ENCODE measurements at places on chromosomes 13 and 19.

DNA sequence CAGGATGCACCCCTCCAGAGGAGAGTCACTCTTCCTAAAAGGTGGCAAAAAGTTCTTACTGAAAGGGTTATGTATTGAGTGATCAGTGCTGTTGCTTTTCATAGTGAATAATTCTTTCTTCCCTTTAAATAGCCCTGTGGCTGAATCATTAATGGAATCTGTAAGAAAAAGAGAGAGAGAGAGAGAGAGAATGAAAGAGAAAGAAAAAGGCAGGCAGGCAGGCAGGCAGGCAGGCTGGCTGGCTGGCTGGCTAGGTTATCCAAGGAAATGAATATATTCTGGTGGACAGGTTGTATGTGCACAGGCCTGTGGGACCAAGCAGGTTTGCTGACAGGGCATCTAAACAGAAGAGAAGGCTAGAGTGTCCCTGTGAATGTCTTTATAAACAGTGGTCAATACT, 100.5 kb downstream of the DLEU7 start:
- no peak for DNase-seq

- no peak for DNase-seq
Observed at GRCh38 chr19:51450730-51451307, 7.4 kb downstream of the SIGLEC8 start.

DNA sequence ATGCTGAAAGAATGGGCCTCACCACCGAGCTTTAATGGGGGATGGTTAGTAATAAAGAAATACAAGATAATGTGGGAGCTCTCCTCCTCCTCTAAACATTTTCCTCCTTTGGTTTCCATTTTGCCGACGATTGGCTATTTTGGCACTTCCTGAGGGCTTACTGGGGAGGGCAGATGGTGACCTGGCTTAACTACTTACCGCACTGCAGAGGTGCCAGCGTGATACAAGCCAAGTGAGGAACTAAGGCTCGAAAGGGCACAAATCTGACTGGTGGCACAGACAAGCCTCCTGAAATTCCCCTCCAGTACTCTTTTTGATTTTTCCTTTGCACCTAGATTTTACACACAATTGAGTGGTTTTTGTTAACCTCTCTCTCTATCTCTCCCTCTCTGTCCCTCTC, 53.3 kb upstream of the RAP2A start:
- no peak for DNase-seq

DNA sequence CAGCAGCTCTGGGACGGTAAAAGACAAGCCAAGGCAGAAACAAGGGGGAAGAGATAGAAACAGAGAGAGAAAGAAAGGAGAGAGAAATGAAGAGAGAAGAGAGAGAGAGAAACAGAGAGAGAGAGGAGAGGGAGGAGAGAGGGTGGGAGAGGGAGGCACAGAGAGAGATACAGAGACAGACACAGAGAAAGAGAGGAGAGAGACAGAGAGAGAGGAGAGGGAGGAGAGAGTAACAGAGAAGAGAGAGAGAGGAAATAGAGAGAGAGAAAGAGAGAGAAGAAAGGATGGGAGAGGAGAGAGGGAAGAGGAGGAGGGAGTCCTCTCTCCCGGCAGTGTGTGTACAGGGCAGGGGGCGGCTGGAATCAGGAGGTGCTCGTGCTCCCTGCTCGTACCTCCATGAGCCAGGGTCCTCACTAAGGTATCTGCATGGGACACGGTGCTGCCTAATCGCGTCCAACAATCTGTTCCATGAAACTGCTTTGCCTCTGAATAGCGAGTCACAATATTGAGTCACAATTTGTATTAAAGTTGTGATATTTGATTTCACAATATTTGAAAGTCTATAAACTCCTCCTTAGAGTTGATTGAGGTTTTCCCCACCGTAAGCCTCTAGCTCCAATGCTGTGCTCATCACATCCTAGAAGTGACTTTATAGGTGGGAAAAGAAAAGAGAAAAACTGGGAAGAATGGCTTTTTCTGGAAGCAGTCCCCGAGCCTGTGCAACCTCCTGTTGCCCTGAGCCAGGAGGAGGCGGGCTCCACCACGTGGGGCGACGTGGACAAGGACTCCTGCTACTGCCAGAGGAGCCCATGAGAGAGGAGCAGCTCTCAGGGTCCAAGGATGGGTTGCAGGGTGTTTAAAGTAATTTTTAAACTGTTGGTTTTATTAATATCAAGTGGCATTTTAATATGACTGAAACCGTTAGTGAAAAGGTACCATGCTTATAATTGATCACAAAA, 81.7 kb upstream of the ARHGEF7 start:
- no peak for DNase-seq

DNA sequence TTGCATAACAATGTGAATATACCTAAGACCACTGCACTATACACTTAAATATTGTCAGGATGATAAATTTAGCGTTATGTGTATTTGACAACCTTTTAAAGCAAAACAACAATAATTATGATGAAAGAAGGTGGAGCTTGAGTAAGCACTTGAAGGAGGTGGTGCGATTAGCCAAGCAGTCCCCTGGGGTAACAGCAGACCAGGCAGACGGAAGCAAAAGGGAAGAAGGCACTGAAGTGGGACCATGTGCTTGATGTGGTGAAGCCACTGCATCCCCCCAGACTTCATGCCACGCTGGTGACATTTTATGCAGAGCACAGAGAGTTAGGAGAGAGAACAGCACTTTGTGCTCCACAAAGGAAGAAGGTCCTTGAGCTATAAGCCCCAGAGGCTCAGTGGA, 58.3 kb upstream of the ZNF507 start:
- DNase-seq: no peak

GRCh38 chr19:49560358-49560900, 19.9 kb downstream of the NOSIP start:
- peak; percentile 49 for DNase-seq

DNA sequence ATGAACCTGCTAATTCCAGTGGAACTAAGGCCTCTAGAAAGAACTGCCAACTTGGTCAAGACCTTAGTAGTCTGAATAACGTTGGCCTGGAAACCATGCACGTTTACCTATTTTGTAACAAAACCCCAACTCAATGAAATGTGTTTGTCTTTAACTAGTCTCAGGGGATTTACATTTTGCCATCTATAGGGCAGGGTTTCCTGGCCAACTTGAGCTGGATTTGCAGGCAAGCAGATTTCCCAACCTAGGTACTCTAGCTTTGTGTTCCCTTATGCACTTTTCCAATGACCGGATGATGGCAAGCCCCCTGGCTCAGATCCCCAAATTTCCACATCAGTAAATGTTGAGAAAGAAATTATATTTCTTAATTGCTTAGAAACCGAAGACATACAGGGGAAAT, 114.5 kb downstream of the IRS2 start:
- DNase-seq: no peak

GRCh38 chr19:10395003-10395402, 8.3 kb downstream of the CDC37 start:
- DNase-seq: no peak

DNA sequence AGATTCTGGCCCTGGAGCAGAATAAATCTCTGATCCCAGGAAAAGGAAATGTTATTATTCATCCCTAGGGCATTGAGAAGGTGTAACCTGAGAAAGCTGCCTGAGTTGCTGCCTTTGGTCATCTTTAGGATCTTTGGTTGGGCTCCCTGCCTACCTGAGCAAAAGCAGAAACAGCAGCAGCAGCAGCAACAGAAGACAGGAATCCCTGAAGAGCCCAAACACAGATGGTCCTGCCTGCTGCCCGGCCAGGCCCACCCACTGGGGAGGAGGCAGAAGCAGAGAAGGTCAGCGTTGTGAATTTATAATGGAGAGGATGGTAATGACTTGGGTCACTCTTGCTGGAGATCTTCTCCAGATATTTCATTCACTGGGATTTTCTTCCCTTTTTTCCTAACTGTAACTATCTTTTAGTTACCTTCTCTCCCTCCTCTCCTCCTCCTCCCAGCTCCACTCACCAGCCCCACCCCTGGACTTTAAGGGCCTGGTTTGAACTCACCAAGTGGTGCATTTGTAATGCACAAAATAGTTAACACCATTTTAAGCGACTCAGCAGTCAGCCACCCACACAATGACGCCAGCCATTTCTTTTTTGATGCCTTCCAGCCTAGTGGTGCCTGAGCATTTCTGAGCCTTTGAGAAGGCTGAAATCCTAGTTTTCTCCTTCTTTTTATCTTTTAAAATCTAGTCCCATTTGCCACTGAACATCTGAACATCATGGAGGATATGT, 91.7 kb downstream of the HSPH1 start:
- DNase-seq: no peak

- no peak for DNase-seq
Observed at GRCh38 chr19:30762651-30763050, 390.5 kb downstream of the ZNF536 start.

DNA sequence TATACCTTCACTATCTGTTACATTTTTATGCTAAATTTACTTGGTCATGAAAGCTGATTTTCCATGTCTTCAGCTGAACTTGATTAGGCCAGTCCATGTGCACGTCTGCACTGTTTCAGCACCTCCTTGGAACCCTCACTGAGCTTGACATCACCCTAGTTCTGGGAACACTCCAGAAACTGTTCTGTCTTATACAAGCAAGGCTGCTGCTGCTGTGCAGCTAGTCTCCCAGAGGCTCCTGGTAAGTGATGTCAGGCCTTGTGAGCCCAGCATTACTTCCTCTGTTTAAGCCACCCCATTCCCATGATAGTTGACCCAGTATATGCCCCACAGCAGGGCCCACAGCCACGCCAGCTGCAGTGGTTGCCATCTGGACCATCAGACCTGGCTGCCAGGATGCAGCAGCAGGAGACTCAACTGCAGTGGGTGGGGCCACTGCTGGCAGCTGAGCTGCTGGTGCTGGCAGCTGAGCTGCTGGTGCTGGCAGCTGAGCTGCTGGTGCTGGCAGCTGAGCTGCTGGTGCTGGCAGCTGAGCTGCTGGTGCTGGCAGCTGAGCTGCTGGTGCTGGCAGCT, 90.5 kb upstream of the AKAP11 start:
- no peak for DNase-seq

DNA sequence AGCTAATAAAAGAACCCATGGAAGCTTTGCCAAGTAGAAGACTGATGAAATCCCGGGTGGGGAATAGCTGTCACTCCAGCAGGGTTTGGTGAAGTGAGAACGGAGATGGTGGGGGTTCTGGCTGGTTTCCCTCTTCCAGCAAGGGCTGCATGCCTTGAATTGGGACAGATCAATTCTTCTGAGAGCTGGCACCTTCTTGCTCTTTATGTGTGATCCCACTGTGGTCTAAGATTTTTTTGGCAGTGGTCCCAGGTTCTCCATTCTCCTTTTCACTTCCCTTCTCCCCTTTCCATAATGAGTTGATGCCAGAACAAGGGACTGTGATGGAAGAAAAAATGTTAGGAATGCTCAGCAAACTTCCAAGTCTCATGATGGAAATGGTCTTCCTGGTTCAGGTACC, 50.0 kb downstream of the TNFSF11 start:
- no peak for DNase-seq

GRCh38 chr19:10230861-10231611, at the start of gene S1PR2:
S1PR2 (minus strand) TSS chr19:10231331; CDS start chr19:10224905, 6,426 bp downstream.
- DNase-seq: peak; percentile 82

GRCh38 chr19:2648528-2648937, 54.0 kb downstream of the GNG7 start:
- DNase-seq: peak; percentile 86

DNA sequence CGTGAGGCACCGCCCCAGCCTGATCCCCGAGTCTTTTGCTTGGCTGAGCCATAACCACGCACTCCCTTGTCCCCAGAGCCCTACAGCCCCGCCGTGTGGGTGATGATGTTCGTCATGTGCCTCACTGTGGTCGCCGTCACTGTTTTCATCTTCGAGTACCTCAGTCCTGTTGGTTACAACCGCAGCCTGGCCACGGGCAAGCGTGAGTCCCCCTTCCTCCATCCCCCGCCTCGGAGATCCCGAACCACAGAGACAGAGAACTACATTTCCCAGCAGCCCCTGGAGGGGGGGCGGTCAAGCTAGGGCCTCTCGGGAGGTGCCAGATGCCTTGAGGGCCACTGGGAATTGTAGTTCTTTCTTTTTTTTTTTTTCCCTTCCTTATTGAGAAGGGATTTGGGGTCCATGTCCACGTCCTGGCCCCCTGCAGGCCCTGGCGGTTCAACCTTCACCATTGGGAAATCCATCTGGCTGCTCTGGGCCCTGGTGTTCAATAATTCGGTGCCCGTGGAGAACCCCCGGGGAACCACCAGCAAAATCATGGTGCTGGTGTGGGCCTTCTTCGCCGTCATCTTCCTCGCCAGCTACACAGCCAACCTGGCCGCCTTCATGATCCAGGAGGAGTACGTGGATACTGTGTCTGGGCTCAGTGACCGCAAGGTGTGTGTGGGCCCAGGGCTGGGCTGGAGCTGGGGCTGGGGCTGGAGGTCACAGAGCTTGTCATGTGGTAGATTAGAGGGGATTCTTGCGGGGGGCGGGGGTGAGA, 25.9 kb downstream of the GRIN2D start:
- peak; percentile 75 for DNase-seq

DNA sequence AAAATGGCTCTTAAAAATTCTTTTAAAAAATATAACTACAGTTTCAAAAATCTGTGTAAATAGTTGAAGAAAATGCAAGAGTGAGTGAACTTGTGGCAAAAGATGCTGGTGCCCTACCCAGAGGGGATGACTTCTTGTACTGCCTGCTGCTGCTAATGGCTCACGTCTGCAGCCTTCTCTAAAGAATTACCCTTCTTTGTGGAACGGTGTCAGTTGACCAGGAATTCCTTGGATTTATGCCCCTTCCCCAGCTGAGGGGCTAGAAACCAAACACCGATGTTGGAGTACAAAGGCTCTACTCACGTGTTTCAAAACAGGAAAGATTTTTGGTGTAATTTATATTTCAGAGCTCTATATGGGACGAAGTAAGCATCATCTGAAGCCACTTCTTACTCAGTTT, 1582.8 kb downstream of the OLFM4 start:
- DNase-seq: no peak

DNA sequence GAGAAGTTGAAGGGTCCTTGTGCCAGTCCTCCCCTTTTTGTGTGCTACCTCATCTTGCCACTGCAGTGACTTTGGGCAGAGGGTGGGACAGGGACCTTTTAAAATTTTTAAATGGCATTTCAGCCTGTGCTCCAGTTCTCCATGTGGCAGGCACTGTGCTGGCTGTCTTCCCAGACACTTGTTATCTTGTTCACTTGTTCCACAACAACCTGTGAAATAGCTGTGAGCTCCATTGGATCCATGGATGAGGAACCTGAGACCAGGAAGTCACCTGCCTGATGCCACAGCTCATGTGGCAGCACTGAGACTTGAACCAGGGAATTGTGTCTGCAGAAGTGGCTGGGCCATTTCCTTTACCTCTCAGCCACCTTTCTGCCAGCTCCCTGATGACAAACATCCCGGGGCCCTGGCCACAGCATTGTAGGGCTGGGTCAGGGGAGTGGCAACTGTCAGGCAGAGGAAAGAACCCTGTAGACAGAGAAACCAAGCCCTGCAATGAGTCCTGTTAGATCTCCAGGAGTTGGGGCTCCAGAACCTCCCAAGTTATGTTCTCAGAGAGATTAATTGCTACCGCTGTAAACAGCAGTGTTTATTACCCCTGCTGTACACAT, 6.4 kb downstream of the EGLN2 start:
- peak; percentile 64 for DNase-seq

- peak; percentile 66 for DNase-seq
Observed at GRCh38 chr19:49809160-49809940, 3.7 kb downstream of the FUZ start.

Data from transverse colon (tissue), 4 donors.